ENCODE measurements at places on chromosomes 11 and 22.

DNA sequence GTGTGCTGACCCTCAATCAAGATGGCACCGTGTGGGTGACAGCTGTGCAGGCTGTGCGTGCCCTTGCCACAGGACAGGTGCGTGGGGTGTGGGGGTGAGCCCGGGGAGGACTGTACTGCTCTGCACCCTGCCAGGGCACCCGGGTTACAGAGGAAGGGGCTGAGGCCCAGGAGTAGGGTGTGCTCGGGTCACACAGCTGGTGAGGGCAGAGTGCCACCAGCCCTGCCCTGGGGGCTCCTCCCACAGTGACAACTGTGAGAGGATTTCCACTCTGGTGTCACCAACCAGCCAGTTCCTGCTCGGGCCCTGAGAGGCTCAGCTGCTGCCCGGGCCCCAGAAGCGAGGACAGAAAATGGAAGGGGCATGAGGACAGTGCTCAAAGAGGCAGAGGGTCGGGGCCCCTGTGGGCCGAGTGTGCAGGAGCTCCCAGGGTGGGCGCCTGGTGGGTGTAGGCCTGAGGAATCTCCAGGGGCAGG, 20.5 kb downstream of the TRMU start:
- no peak for DNase-seq

DNA sequence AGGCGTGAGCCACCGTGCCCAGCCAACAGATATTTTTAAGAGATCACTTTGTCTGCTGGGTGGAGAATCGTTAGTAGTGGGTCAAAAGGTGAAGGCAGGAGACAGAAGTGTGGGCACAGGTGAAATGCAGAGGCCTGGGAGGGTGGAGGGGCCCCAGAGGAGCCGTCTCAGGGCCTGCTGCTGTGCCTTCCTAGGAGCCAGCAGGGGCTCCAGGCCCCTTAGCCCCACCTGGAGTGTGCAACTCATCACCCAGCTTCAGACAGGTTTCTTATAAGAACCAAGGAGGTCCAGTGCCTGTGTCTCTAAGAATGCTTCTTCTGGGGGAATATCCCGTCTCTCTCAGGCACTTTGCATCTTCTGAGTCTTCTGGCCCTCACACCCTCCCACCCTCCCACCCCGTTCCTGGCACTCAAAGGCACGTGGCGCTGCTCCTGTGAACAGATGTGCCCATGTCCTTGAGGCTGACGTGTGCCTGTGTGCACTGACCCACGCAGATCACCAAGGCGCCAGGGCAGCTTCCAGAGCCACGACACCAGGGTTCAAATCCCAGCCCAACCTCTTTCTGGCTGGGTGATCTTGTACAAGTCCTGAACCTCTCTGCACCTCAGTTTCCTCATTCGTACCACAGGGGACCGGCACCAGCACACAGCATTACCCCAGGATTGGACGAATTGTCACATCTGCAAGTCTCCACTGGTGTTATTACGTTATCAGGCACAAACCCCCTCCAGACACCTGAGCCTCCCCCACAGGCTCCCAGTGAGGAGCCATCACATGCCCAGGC, 3.4 kb downstream of the ARSA start:
- DNase-seq, result no peak

DNA sequence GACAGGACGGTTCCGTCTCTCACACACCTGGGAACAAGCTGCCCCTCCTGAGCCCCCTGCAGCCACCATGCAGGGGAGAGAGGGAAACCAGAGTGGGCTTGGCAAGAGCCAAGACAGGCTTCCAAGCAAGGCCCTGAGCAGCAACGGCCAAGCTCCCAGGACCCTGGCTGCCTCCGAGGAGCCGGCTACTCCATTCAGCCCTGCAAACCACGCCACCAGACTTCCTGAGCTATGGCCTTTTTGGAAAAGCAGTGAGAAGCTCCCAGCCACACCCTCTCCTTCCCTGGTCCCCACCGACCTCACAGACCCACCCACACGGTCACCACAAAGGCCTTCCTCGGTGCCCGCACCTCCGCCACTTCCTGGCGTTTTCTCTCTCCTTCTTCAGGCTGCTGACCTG, 479.0 kb downstream of the BRD1 start:
- DNase-seq, result no peak

DNA sequence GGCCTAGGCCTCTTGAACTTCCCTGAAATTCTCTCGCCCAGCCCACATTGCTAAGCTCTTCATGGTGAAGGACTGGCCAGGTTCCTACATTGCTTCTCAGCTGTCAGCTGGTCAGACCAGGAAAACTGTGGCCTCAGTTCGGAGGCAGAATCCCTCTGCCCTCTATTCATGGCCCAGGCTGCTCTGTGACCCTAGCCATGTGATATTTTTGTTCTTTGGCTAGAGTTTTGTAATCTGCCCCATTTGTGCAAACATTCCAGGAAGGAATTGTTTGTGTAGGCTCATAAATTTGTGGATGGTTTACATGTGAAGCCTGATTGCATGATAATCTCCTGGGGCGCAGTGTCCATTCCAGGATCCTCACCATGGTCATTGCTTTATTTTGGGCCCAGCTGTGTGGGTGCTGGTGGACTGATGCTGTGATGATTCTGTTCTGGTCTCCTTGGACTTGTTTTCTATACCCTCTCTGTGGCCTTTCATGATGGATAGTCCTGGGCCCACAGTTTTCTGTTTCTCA, 149.1 kb upstream of the E2F8 start:
- no peak for DNase-seq

DNA sequence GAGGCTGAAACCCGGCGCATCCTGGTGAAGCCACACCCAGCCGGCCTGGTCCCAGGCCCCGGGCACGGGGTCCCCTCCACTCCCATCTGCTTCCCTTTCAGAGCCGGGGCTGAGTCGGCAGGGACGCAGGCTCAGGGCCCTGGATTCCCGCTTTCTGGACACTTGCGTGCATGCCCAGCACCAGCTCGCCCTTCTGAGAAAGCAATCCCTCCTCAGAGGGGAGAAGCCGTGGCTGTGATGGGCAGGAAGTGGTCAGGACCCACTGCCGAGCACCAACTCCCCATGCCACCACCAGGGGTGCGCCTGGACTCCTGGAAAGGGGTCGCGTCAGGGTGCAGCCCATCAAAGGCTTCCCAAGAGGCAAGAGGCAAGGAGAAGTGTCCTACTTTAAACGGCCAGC, 15.1 kb downstream of the CDKN1C start:
- DNase-seq, result no peak

DNA sequence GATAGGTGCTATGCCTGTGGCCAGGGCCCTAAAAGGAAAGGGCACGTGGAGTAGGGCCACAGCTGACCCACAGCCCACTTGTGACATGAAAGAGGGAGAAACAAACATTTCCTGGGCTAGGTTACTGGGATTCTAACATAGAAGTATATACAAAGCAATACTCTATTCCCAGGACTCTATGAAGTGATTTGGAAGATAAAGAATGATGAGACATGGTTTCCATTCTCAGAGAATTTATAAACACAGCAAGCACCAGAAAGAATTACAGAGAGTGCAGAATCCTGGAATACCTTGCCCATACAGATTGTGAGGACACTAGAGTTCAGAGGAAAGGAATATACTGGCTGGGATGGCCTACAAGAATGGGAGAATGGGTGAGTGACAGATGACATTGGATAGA, 86.4 kb downstream of the KIRREL3 start:
- DNase-seq, result no peak

DNA sequence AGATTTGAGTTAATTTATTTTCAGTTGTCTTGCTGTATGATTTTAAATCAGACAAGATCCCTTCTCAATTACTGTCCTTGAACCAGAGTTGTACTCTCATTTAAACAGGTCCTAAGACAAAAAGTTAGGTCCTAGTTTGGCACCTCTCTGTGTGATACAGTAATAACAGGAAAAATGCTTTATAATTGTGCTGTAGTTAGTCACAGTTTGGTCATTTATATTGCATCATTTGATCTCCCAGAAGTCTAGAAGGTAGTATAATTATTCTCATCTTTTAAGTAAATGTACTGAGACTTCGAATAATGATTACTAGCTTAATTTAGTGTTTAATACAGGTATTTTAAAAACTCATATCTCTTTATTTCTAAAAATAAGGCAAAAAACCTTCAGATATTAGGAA, 18.1 kb upstream of the LUZP2 start:
- DNase-seq, result no peak

GRCh38 chr22:23370251-23370650, 189.9 kb downstream of the BCR start:
- DNase-seq, result no peak
